ENCODE measurements at places on chromosomes 12 and 14.

GRCh38 chr12:63945777-63946176 is 101.3 kb downstream of the SRGAP1 start:
- DNase-seq, result no peak

GRCh38 chr12:131102991-131103668 is 149.4 kb downstream of the ADGRD1 start:
- DNase-seq, result no peak

GRCh38 chr12:91825999-91826398 is 319.6 kb downstream of the BTG1 start:
- DNase-seq, result no peak

DNA sequence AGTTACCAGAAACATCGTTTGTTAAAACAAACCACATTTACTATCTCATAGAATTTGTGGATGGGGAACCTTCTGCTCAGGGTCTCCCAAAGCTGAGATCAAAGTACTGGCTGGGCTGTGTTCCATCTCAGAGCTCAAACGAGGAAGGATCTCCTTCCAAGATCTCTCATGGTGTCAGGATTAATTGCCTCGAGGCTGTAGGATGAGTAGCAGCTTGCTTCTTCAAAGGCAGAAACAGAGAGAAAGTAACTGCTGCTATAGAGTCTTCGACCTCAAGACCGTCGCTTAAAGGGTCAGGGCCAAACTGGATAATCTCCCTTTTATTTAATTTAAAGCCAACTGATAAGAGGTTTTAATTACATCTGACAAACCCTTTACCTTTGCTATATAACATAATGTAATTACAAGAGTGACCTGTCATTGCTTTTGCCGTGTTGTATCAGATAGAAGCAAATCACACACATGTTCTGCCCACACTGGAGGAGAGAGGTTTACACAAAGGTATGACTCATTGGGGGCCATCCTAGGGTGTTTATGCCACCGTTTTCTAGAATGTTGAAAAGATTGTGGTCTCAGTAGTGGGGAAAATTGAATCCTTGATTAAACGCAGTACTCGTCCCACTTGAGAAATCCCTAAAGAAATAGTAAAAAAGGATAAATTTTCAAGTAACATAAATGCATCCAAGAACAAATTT is 868.8 kb upstream of the TMEM132C start:
- no peak for DNase-seq

GRCh38 chr12:457676-458075 is 2.1 kb upstream of the B4GALNT3 start:
- DNase-seq, result no peak

GRCh38 chr12:6230321-6231110 is 30.3 kb downstream of the CD9 start:
- peak; percentile 34 for DNase-seq

DNA sequence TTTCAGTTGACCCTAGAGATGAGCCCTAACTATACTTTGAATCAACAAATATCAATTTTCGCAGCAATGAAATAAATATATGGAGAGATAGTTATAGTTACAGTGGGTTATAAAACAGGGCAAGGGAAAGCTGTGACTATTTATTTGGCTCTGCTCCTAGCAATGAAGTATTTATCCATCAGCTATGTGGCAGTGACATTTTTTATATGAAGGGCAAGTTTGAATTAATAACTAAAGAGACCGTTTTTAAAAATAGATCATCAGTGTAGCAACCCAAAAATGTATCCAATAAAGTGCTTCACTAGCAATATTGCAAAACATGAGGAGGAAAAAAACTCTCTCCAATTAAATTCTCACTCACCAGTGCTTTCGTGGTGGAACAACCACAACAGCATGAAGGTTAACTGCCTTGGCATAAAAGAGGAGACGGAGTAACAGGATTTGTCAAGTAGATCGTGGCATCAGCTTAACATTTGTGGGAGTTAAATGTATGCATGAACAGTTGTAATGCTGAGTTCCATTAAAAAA is 58.1 kb upstream of the NUDT4 start:
- no peak for DNase-seq

- no peak for DNase-seq
Observed at GRCh38 chr12:34398706-34399630, 376.7 kb downstream of the ALG10 start.

DNA sequence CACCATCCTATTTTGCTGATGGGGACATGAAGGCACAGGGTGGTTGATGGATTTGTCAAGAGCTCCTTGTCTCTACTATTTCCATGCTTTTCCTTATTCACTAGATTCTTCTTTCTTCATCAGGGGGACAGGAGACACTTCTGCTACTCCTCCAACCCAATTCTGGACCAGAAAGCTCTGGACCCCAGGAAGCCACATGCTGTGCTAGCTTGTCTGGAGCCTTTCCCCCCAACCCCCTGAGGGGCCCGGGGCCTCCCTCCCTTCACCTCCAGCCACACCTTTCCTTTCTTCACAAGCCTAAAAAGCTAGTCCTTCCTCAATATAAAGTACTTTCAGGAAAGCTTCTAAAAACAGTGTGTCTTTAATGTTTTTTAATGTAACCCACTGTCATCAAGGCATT is 75.1 kb upstream of the CAPRIN2 start:
- no peak for DNase-seq

DNA sequence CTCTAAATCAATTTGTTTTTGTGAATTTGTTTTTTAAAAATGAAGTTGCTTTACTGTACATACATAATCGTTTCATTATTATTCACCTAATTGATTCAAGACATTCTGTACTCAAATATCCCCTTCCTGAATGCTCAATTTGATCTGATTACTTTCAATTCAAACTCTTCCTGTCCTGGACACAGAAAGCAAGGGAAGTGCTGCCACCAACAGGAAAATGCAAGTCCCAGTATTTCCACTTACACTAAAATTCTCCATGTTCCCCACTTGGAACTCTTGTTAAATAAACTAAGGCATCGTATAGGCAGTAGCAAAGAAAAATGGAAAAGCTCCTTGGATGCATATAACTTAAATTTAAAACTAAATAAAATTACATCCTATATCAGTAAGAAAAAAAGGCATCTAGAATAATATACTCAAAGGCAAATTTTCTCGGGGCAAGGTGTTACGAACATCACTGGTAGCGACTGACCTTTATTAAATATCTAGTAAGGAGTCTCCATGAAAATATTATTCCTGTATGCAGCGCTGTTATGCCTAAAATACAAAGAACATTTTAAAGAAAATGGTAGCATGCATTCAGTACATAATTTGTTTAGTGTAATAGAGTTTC is 72.0 kb upstream of the DBX2 start:
- no peak for DNase-seq

- no peak for DNase-seq
Observed at GRCh38 chr12:82124711-82125380, 233.3 kb downstream of the CCDC59 start.

DNA sequence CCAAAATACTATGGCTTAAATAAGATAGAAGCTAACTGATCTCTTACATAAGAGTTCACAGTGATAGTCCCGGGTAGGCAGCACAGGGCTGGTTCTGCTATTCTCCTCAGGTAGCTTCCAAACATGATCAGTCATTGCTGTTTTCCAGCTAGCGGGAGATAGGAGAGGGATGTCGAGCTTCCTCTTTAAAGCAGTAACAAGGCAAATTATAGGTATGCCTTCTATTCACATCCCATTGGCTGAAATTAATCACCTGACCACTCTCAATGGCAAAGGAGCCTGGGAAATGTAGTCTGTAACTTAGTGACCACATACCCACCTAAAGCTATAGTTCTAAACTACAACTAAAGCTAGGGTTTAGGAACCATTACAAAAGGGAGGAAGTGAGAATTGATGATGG is 34.5 kb upstream of the VRK1 start:
- DNase-seq, result no peak

- no peak for DNase-seq
Observed at GRCh38 chr12:116700066-116700465, 37.8 kb downstream of the SPRING1 start.

- no peak for DNase-seq
Observed at GRCh38 chr12:68001486-68002466, 12.5 kb downstream of the IFNG-AS1 start.

DNA sequence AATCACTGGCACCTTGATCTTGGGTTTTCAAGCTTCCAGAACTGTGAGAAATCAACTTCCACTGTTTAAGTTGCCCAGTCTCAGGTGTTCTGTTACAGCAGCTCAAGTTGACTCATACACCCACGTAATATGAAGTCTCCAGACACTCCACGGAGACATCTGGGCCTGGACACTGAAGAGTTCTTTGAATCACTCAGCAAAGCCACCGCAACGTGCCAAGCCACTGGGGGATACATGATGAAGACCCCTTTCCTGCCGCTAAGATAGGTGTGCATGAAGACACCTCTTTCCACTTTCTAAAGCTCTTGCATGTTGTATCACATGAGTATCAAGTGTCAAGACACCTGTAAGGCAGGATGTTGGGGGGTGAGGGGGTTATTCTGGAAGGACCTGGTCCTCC is 311.7 kb upstream of the RTL1 start:
- DNase-seq, result no peak

DNA sequence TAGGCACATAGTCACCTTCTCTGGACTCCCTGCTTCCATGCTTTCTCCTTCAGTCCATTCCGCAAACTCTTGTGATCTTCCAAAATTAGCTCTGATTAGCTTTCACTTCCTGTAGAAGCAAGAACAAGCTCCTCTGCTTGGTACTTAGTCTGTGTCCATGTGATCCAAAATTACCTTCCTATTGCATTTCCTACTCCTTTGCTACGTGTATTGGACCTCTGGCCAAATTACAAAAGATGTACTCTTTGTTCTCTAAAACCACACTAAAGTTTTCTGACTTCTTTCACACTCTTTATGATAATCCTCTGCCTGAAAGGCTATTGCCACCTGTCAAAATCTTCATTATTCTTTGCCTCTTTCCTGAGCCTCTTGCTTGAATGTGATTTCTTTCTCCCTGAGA is 786 bp upstream of the TSFM start:
- DNase-seq, result no peak

DNA sequence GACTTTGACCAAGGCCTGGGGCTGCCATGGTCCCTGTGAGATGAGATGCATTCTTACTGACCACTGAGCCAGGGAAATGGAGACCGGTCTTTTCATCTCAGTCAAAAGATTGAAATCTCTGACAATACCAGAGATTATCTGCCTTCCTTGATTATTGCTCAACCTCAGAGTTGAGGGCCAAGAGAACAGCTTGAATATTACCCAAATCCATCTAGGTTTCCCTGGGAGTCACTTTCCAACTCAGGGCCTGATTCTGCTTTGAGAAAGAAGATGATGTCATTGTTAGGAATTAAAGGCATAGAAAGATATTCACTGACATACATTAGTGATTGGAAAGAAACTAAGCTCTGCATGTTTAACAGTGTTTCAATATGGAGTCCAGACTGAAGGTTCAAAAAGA is 515.9 kb upstream of the TBX3 start:
- DNase-seq, result no peak

DNA sequence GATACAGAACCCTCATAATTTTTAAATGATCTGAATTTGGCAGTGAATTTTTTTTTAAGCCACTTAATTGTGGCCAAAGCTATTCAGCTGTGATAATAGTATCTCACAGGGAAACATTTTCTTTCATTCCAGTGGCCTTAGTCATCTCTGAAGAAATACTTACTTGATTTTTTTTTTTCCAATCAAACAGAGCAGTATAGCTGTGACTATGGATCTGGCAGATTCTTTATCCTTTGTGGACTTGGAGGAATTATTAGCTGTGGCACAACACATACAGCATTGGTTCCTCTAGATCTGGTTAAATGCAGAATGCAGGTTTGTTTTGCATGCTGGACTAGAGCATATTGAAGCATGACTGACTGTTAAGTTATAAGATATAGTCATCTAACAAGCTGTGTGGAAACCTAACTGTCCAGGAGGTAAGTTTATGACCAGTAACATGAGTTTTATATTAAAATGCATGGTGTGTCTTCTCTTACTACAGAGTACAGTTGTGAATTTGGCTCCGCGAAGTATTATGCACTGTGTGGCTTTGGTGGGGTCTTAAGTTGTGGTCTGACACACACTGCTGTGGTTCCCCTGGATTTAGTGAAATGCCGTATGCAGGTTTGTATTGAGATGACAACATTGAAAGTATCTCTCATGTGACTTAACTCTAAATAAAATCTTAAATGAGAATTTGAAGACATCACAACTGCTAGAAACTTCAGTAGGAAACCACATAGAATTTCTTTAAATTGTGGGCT is 1.9 kb downstream of the SLC25A3 start:
- no peak for DNase-seq

- no peak for DNase-seq
Observed at GRCh38 chr12:115204957-115205754, 521.2 kb upstream of the TBX3 start.

DNA sequence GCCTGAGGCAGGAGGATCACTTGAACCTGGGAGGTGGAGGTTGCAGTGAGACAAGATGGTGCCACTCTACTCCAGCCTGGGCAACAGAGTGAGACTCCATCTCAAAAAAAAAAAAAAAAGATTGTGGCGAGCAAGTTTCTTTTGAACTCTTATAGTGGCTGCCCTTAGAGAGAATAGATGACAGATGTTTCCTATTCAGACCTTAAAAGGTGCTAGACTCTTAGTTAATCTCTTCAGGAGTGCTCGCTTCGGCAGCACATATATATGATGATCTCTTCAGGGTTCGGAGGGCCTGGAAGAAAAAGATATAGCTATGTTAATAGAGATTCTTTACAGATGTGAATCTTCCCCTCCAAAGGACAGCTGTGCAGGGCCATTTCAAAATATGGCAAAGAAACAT is 73.1 kb upstream of the AMN1 start:
- no peak for DNase-seq
